Stimulated activated CD4-positive, alpha-beta T cell treated with anti-CD3 and anti-CD28 coated beads, Interleukin-1b, Interleukin-23, amount 100 ng/mL, for 48 hours (primary cell): ENCODE measurements at places on chromosomes 7 and 10.

- DNase-seq: no peak
Measured at GRCh38 chr7:29840701-29841100, 34.4 kb downstream of the WIPF3 start.

DNA sequence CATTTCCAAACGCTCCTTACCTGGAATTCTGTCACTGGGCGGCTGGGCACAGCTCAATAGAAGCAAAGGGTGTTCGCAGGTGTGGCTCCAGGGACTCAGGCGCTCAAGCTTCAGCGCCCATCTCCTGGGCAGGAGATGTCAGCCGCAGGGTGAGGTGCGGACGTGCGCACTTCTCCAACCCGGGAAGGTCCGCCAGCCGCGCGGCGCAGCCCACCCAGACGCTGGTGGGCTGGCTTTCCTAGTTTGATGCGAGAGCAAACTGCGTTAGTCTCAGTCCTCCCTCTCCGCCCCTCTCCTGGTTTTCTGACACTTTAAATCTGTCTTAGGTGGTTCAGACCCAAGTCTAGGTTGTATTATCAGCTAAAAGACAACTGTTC lies 267 bp downstream of the CALCR start:
- DNase-seq: no peak

DNA sequence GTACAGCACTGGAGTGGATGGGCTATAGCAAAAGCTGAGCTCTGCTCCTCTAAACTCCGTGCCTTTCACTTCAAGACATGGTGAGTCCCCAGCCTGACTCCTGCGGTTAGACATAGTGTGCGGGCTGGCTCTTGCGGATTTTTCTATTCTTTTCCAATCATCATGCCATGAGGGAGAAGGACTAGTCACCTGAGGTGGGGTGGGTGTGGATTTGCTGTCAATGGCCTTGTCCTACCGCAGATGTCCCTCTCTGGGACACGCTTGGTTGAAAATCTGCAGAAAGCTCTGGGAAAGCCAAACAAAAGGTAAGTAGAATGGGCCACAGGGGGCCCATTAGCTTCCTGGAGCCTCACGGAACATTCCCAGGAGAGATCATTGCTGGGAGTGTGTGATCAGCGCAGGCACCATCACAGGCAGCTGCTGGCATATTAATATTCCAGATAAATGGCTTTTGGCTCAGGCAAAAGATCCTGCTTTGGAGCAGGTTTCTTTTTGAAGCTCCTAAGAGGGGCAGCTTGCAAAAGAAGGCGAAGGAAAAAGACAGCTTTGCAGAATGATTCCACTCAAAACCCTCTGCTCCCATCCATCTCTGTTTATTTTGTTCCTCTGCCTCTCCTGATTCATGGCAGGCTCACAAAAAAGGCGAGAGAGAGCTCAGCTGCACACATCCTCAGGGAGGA lies 509.0 kb upstream of the ZMIZ1 start:
- DNase-seq: no peak

- no peak for DNase-seq
Measured at GRCh38 chr7:38801786-38802185, 107.2 kb downstream of the VPS41 start.

GRCh38 chr10:100823194-100823593 lies 77.8 kb downstream of the PAX2 start:
- no peak for DNase-seq

- no peak for DNase-seq
Measured at GRCh38 chr10:132591166-132591971, 53.8 kb downstream of the INPP5A start.

DNA sequence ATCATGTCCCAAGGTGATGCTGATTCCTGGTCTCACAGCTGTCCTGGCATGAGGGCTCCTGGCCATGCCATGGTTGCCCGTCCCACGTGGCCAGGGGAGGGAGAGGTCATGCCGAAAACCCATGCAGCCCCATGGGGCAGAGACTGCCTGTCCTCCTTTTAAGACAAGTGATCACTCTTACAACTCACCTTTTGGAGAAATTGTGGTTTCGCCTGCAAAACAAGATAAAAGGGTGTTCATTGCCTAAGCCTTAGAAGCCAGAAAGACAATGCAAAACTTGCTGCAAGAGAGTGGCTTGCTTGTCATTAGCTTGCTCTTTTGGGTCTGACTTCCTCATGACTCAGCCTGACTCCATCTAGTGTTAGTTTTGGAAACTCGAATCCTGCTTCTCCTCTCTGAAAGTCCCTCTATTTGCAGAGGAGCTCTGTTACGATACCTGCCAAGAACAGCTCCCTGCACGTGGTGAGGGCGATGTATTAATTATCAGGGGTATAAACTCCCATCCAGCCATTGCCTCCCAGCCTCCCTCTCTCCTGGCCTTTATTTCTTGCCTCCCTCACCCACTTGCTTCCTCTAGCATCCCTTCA lies 26.7 kb downstream of the TMEM273 start:
- no peak for DNase-seq

DNA sequence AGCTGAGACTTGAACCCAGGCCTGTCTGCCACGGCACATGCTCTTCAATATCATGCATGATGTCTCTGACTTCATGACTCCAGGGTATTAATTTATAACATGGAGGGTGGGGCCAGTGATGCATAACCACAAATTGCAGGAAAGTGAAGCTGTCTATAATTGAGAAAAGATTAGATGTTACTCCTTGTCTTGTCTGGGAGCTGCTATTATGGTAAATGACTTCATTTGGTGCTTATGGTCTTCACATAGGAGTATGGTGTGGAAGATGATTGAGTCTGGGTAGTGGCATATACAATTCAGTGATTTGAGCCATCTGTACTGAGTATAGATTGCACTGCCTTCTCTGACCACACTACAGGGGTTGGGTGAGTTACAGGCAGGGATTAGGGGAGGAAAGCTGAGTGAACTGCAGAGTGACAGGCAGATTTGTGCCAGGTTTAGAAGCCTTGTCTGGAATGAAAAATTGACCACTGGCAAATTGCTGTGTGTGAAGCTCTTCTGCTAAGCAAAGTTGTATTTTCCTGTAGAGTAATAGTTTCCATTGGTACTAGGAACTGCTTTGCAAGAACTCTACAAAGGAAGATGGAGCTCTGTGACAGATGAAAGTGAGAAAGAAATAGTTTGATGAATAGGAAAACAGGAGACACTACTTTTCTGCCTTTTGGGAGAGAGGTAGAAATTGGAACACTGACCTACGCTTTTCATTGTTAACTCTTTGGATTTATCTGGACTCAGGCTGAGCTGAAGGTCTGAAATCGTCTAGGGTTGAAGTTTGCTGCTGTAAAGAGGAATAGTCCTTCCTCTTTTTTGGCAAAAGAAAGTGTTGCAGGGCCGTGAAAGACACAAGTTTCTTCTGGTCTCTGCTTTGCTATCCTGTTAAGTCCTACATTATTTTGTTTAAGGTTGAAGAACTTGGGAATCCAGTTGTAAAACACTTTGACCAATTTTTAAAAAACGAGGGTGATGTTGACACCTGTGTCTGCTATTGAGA lies 2.7 kb downstream of the SND1 start:
- DNase-seq: no peak

- DNase-seq: no peak
Measured at GRCh38 chr10:125055446-125055845, 104.9 kb downstream of the CTBP2 start.

- DNase-seq: no peak
Measured at GRCh38 chr7:129923709-129924108, 29.1 kb downstream of the UBE2H start.

- DNase-seq: no peak
Measured at GRCh38 chr10:130078120-130078519, 32.5 kb downstream of the C10orf143 start.

- DNase-seq: no peak
Measured at GRCh38 chr7:140697447-140698143, 1.1 kb downstream of the NDUFB2 start.

DNA sequence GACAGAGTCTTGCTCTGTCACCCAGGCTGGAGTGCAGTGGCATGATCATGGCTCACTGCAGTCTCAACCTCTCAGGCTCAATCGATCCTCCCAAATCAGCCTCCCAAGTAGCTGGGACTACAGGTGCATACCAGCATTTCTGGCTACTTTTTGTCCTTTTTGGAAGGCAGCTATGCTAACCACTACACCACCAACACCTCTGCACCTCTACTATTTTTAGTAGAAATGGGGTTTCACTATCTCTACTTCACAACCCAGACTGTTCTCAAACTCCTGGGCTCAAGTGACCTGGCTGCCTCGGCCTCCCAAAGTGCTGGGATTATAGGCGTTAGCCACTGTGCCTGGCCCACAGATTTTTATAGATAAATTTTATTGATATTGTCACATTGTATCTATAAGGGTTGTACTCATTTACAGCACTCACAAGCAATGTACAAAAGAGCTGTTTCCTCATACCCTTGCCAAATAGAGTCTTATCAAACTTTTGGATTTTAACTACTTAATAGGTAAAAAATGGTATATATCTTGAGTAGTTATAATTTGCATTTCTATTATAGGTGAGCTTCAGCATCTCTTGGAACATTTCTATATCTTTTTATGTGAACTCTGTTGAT lies 23.7 kb downstream of the PRR15 start:
- DNase-seq: no peak

GRCh38 chr10:109721453-109722064 lies 201.8 kb downstream of the XPNPEP1 start:
- DNase-seq: no peak

- no peak for DNase-seq
Measured at GRCh38 chr7:95421000-95421846, 13.6 kb downstream of the PON2 start.

GRCh38 chr10:7773845-7774801 lies 13.7 kb downstream of the KIN start:
- DNase-seq: no peak

DNA sequence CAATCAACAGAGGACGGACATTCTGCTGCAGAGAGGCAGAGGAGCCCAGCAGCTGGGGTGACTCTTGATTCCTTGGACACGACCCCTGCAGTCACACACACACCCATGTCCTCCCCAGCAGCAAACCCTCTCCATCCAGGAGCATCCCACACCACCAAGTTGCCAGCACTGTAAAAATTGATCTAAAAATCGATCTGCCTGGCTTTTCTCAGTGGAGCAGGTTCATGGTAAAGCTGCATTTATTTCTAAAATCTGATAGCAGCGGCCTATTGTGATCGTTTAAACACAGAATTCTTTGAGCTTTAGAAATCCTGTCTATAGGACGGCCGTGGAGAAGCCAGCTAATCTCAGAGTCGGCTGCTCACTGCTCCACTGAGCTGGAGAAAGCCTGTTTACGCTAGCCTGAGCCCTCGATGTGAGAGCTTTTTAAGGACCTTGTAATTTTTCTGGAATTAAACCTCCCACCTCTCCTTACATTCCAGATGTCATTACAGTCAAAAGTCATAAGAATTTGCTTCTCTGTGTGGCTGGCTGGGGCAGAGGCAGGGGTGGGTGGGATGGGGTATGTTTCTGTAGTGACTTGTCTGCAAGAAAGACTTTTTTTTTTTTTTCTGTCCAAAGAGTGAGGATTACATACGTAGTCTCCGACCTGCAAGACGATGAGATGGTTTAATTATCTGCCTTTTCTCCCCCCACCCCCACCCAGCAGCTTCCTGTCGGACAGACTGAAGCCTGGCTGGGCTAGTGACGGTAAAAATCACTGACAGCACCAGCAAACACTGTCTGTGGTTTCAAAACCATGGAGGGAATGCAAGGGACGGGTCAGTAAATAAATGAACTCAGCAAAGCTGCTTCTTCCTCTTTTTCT lies 31.6 kb downstream of the TRIM8 start:
- DNase-seq: no peak

GRCh38 chr7:22591271-22591670 lies 91.3 kb upstream of the STEAP1B start:
- DNase-seq: no peak

- DNase-seq: no peak
Measured at GRCh38 chr7:28754027-28754426, 204.1 kb downstream of the TRIL start.

- no peak for DNase-seq
Measured at GRCh38 chr7:4929005-4929404, 30.0 kb downstream of the MMD2 start.

DNA sequence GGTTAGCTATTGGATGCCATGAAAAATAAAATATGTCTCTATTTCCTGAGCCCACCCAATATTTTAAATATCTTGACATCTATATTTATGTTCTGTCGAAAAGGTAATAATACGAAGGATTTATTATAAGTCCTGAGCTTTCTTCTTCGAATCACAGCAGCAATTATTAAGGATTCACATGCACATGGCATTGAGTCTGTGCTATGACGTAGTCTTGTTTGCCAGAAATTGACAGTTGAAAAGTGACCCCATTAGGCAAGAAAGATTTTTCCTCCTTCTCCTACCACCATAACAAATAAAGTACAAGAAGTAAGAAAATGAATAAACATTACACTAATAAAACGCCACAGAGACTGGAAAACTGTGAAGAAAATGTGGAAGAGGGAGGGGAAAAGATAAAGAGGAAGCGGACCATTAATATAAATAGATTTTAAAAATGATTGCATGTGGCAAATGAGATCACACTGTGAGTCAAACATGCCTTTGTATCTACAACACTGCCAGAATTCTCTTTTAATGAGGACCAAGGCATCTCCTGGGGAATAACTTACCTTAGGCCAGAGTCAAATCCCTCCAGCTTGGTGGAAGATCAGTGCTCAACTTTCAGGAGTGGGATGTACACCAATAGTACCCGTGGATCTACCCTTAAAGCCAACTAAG lies 21.6 kb downstream of the FZD1 start:
- no peak for DNase-seq
